A549 treated with ZK216348 at 1 μM for 4 hours (cell line): ENCODE measurements at places on chromosomes 7 and 10. TPM values are rescaled to one million over a fixed set of nuclear protein-coding genes. Genes with fewer than 3 reads are reported as not detected.

Gene SLC16A9
- 0.08 to 0.26 TPM (median 0.13 TPM) in 5 replicates for total RNA-seq

Gene NRCAM
- 51.1 to 138 TPM (median 95.4 TPM) in 5 replicates for total RNA-seq

Gene AKR1C8
- 0.29 TPM in 1 of 5 replicates, not detected in the others for total RNA-seq

Gene ITIH5
- total RNA-seq, result 0.08 to 0.24 TPM (median 0.11 TPM) in 4 of 5 replicates, not detected in the other

Gene ADRA2A
- 0.05 TPM in 1 of 5 replicates, not detected in the others for total RNA-seq

Gene AGR2
- total RNA-seq, result 104 to 176 TPM (median 152 TPM) in 5 replicates

Gene GTPBP10
- total RNA-seq, result 18.4 to 28.0 TPM (median 24.6 TPM) in 5 replicates

Gene ACSM6
- not detected in 5 replicates for total RNA-seq

Gene LAMB4
- 0.14 to 0.26 TPM (median 0.22 TPM) in 4 of 5 replicates, not detected in the other for total RNA-seq

Gene ITGA8
- total RNA-seq, result 0.02 TPM in 1 of 5 replicates, not detected in the others

Gene TRIM50
- not detected in 5 replicates for total RNA-seq
